ENCODE measurements at places on chromosomes 7 and 10.

DNA sequence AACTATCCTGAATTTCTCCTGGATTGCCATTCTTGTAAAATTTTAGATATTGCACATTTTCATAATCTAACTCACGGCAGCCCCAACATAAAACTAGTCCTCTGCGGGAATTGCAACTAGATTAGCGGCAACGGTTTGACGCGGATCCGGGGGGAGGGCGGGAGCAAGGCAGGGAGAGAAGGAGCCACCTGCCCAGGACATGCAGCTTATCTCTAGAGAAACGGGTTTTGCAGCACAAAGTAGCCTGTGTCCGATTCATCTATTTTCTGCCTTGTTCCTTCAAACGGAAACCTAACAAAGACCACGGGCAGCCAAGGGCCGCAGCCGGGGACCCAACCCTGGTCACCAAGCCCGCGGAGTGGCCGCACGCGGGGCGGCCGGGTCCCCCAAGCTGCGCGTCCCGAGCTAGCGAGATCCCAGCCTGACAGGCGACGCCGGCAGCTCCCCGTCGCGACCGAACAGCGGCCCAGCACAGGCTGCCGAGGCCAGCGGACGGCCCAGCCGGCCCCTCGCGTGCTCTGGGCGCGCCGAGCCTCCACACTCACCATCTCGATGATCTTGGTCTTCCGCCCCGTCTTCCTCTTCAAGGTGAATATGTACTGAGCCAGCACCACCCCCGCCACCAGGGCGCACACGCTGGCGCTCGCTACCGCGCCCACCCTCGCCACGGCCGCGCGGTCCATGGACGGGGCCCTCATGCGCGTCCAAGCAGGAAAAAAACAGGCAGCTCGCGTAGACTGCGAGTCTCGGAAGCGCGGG is at the start of gene NT5C3A:
Gene NT5C3A (minus strand): TSS at position 754 of the 759 bp plus-strand sequence. CDS start 71 bp downstream, at position 683.
- DNase-seq = no peak

- DNase-seq = no peak
These were observed 22.0 kb upstream of the FZD1 start for GRCh38 chr7:91242097-91242844.

GRCh38 chr7:3436746-3437145 is 135.7 kb downstream of the SDK1 start:
- DNase-seq = no peak

- DNase-seq = no peak
These were observed 139.6 kb upstream of the UNC5B start for GRCh38 chr10:71072823-71073210.

GRCh38 chr10:18880530-18880929 is 168.1 kb upstream of the MALRD1 start:
- no peak for DNase-seq

GRCh38 chr7:81187753-81188152 is 268.9 kb upstream of the SEMA3C start:
- DNase-seq = no peak

- no peak for DNase-seq
These were observed 218.0 kb upstream of the IGFBP3 start for GRCh38 chr7:46139079-46139478.

DNA sequence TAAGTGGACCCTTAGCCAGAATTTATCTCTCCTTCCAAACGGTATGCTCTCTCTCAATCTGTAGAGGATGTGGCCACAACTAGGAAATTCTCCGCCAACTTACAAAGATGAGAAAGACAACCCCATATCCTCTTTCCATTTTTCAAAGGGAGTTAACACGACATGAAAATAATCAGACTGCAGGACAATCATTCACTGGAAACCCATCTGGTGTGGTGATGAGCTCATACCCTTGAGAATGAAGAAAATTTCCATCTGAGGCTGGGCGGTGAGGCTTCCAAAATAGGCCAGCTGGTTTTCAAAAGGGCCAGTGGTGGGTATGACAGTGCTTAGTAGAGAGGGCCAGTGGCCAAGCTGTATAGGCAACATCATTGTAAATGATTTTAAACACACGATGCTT is 369.6 kb downstream of the FRMD4A start:
- no peak for DNase-seq

- DNase-seq = no peak
These were observed 89.6 kb downstream of the FZD1 start for GRCh38 chr7:91353848-91354247.
